ENCODE measurements at places on chromosomes 4 and X.

- DNase-seq, result peak; percentile 55
These were observed 6.7 kb upstream of the ERCC6L start for GRCh38 chrX:72245461-72246089.

DNA sequence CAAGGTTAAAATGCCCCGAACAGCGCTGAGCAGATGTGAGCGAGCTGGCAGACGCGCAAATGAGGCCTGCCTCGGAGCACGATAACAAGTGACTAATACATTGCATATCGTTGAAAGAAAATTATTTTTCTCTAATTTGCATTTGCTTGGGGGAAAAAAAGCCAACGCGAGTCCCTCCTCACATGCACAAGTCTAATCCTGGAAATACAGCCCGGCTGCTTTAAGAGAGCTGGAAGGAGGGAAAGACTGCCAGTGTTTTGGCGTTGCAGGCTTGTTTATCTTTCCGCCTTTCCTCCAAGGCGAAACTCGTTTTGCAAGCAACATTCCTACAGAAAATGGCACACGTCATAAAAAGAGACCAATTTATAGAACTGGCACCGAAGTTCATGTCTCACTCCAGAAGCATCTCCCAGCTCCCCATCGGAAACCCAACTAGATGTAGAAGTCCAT lies 12.6 kb downstream of the BCOR start:
- DNase-seq, result peak; percentile 76

GRCh38 chrX:74492720-74493201 lies 71.5 kb downstream of the SLC16A2 start:
- no peak for DNase-seq

DNA sequence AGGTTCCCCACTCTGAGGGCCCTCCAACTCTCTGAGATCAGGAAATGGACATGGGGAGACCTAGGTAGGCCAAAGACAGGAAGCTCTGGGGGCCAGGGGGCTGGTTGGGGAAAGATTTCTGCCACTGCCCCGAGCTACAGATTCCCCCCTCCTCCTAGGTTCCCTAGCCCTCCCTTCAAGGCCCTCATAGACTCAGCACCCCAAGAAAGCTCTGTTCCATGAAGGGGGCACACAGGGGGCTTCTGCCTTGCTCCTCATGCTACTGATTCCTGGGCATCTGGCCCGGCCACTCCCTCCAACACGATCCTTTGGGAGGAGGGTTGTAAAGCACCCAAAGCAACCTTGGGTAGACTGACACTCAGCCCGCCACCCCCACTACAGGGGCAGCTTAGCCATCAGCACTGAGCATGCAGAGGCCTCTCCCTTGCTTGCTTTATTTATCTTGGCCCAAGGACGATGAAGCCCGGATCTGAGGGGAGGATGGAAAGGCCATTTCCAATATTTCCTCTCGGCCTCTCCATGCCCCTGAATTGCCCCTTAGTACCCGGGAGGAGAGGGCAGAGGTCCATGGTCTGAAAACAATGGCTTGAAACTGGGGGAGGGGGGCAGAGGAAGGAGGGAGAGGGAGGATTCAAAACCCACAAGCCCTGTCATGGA lies 146.7 kb downstream of the PJA1 start:
- DNase-seq, result no peak

DNA sequence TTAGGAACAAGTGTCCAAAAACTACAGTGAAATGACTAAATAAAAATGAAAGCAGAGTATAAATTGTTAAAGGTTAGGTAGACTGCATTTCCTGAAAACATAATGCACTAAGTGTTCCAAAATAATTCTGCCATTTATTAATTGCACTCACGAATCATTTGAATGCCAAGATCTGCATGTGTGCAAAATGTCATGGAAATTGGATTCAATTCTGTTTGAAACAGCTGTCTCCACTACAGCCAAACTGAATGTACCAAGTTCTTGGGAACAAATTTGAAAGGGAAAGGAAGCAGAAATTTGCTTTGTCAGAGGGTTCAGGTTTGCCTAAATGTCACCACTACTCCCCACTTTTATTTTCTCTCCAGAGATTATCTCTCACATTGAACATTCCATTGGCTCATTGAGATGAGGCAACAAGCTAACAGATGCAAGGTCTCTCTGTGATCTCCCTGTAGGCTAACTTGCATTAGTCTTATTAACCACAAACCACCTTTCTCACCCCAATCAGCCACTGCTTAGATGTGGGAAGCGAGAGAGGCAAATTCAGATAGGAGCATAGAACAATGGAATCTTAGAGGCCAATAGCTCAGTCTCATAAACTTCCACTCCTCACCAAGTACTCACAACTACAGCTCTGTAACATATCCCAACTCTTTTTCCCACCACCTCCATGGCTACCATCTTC lies 226.6 kb downstream of the KDR start:
- no peak for DNase-seq

Measured in epithelial cell of esophagus (primary cell).